ENCODE measurements at places on chromosomes 5 and 9.

DNA sequence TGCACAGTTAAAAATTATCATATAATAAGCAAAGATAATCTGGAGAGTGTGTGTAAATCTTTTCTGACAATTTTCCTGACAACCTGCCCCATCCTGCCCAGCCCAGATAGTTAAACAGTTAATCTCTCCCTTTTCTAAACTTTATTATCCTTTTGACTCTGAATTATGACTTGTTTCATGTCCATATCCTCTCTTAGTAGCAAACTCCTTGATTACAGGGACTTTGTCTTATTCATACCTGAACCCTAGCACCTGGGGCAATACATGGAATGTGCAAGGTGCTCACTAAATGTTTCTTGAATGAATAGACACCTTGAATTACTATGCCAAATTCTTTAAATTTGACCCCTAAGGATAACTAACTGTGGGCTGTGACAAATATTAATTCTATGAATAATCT, 186.7 kb downstream of the FAM170A start:
- no peak for DNase-seq

GRCh38 chr9:7601739-7602138, 197.8 kb downstream of the DMAC1 start:
- no peak for DNase-seq

DNA sequence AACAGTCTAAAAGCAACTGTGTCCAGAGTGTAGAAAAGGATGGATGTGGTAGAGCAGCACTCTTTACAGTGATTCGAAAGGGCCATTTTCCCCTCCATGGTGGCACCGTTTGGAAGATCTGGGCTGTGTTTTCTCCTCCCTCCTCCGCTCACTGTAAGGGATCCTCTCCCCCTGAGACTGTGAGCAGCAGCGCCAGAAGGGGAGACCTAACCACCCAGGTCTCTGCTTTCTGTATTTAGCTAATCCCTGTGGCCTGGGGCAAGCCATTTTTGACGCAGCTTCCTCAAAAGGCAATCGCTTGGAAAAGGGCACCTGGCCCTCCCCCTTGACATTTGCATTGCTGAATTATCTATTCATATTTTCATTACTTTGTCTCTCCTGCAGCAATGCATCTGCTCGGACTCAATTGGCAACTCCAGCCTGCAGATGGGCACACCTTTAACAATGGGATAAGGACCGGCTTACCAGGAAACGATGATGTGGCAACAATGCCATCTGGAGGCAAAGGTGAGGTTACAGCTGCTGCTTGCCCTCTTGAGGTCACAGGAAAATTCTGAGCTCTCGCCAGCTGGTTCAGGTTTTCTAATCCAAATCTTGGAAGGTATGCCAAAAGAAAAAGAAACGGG, 244.3 kb upstream of the WWC1 start:
- DNase-seq, result no peak

DNA sequence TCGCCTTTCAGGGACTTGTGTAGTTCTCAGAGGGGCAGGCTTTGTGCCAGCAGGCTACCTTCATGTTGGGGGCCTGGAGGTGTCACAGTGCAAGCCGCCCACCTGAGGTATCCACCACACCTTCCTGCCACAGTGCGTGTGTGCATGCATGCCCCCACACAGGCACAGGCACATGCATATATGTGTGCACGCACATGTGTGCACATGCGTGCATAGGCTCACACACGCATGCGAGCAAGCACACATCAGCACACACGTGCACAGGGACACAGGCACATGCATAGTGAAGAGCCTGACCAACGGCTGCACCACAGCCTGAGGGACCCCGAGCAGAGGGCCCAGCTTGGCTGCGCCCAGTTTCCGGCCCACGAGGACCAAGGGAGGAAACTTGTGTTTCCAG, 36.1 kb downstream of the IRX4 start:
- DNase-seq, result no peak

DNA sequence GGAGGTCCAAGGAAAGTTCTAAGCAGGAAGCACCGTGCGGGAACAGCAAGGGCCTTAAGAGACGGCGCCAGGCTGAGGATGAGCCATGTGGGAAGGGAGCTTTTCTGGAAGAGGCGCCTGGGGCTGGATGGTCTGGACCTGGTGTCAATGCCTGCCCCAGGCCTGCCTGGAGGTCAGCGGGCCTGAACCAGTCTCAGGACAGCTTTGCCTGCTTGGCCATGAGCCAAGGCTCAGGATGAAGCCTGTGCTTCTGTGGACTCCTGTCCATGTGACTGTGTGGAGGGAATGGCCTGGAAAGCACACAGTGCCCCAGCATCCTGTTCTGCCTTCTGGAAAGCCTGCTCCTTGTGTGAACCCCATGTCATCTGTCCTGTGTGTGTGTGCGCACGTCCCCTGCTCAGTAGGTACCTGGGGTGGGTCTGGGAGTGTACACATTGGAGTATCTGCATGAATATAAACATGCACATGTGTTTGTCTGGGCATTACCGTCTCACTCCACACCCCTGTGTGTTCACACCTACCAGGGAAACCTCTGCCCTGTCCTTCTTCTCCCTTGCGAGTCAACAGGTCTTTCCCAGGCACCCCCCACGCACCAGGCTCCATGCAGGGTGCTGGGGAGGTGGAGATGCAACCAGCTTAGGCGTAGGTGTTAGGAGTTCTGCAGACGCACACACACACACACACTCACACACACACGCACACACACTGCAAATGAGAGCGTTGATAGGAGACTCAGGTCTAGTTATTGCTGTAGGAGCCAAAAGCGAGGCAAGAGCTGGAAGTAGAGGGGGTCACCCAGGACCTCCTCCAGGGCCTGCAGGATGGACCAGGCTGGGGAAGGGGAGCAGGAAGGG, 24.8 kb downstream of the DAB2IP start:
- DNase-seq, result no peak

GRCh38 chr5:1760656-1761452, 38.8 kb downstream of the MRPL36 start:
- no peak for DNase-seq

DNA sequence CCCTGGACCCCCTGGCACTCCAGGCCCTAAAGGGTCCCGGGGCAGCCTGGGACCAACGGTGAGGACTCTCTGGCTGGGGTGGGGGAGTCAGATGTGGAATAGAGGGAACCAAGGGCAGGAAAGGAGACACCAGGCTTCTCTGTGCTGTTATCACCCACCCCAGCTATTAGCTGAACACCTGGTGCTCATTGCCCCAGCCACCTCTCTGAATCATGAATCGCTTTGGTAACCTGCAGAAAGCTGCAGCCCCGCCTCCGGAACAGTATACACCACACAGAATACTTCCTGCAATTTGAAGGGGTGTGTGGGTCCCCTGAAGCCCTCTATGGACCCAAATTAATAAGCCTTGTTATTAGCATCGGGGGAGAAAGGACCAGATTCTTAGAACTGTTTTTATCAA, 40.4 kb upstream of the ORM1 start:
- no peak for DNase-seq

DNA sequence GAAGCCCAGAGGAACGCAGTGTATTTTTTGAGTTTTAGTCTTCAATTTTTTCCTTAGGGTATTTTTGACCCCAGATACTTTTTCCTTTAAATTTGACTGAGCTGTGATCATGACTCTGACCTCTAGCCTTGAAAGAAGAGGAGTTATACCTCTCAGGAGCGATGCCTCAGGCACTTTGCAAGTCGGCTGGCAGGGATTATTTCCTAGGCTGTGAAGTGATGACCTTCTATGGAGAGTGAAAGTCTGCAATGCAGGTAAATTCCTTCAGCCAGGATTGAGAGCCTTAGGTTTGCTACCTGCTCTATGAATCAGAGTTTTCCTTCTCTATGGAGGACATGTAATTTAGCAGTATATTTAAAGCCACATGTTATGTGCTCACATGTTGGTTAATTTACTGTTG, 10.8 kb upstream of the NUDT12 start:
- DNase-seq, result no peak

GRCh38 chr9:135216791-135217441, 129.4 kb downstream of the OLFM1 start:
- no peak for DNase-seq

Measured in T-helper 9 cell (primary cell).